Daoy (cell line): ENCODE measurements at places on chromosomes 5 and 9. TPM values are rescaled to one million over a fixed set of nuclear protein-coding genes. Genes with fewer than 3 reads are reported as not detected.

Gene SLC45A2
- not detected in 2 replicates for total RNA-seq

Gene BHMT
- not detected in 2 replicates for total RNA-seq

Gene SOHLH1
- 0.18 TPM in 1 of 2 replicates, not detected in the other for total RNA-seq

DNA sequence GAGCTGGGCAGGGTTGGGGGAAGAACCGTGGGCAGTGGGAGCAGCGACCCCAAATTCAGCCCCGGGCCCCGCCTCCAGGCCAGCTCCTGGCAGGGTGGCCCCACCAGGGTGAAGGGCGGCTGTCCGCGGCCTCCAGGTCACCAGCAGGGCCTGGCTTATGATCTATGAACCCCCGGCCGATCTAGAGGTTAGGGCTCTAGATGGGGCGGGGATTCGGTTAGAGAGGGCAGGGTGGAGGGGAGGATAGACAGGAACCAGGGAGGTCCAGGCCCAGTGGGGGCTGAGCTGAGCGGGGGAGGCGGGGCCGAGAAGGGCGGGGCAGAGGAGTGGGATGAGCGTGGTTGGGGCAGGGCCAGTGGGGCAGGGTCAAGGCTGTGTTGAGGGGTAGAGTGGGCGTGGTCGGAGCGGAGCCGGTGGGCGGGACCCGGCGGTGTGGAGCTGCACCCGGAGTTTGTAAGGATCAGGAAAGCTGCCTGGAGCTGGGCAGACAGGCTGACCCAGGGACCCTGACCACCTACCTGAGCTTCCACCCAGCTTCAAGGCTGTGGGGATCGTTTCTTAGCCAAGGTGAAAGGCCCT lies 29.3 kb upstream of the OBP2B start:
- peak; percentile 73 for DNase-seq

DNA sequence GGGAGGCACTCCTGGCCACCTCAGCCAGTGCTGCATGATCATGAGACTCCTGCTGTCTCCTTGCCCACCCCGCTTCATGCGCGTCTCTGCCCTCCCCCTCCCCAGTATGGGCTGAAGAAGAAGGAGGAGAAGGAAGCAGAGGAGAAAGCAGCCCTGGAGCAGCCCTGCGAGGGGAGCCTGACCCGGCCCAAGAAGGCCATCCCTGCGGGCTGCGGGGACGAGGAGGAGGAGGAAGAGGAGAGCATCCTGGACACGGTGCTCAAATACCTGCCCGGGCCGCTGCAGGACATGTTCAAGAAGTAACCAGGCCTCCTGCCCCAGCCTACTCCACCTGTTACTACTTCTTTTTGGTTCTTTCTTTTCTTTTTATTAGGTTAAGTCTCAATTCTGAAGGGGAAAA lies 8.4 kb downstream of the CPLX2 start:
- DNase-seq: no peak

DNA sequence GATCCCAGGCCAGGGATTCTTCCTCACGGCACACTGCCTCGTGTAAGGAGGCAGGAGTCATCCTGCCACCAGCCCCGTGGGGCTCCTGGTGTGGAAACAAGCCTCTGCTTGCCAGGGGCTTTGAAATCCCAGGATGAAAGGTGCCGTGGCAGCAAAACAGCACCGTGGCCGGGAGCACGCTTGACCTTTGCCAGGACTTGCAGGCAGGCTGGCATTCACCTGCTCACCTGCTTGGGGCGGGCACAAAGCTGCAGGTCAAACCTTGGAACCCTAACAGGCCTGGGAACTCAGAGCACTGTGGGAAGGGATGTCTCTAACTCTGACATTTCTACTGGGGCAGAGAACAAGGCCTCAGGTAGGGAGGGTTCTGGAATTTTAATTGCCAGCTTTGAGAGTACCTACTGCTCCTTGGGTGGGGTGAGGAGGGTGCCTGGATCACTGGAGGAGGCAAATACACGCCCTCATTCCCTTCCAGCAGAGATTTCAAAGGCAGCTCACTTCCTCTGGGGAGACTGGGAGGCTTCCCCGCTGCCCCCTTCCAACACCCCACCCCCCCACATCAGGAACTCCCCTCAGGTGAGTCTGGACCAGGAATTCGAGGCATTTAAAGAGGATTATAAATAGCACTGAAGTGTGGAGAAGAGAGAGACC lies 45.6 kb upstream of the STXBP1 start:
- peak; percentile 20 for DNase-seq

Gene ZDHHC11B
- total RNA-seq: under 0.01 TPM in 1 of 2 replicates, not detected in the other

DNA sequence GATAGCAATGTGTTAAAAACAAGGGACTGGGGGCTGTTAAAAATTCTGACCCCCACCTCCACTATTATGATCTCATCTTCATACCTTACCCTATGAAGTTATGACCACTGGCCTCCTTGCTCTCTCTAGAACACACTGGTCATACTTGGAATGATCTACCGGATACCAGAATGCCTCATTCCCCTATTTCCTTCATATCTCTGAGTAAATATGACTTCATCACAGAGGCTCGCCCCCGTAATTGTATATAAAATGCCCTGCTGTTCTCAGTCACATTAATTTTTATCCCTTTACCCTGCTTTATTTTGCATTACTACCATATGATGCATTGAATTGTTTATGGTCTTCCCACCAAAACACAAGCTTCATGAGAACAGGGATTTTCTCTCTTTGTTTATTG lies 29.2 kb downstream of the IZUMO3 start:
- no peak for DNase-seq

Gene TNFSF15
- under 0.01 TPM in 1 of 2 replicates, not detected in the other for total RNA-seq

GRCh38 chr5:17241635-17242034 lies 24.2 kb downstream of the BASP1 start:
- DNase-seq: no peak

GRCh38 chr5:172786736-172787462 lies 15.9 kb upstream of the DUSP1 start:
- no peak for DNase-seq

Gene ZBED3
- 1.3 and 4.1 TPM in 2 replicates for total RNA-seq

Gene COL23A1
- 21.7 and 27.1 TPM in 2 replicates for total RNA-seq

Gene BAG1
- total RNA-seq: 85.7 and 139 TPM in 2 replicates

Gene SLC26A2
- total RNA-seq: 9.3 and 11.1 TPM in 2 replicates

GRCh38 chr5:173456751-173457171 lies 128.5 kb upstream of the STC2 start:
- peak; percentile 95 for DNase-seq

Gene CACFD1
- 2.6 and 3.8 TPM in 2 replicates for total RNA-seq

DNA sequence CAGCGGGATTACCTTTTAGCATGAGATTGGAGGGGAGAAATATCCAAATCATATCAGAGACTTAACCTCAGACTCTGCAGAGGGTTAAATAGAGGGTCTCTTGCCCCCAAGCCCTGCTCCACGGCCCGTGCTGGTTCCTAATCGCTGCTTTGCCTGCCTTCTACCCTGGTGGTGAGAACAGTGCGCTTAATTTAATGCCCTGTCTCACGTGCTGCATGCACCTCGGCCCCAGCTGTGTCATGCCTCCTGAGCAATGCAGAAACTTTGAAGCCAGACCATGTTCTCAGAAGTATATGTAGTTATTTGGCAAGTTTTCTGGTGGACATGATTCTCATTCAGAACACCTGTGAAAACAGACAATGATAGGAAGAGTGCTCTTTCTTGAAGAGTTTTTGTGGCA lies 1.4 kb downstream of the OTULIN start:
- peak; percentile 28 for DNase-seq

GRCh38 chr5:135058331-135058732 lies 24.3 kb upstream of the PITX1 start:
- no peak for DNase-seq

DNA sequence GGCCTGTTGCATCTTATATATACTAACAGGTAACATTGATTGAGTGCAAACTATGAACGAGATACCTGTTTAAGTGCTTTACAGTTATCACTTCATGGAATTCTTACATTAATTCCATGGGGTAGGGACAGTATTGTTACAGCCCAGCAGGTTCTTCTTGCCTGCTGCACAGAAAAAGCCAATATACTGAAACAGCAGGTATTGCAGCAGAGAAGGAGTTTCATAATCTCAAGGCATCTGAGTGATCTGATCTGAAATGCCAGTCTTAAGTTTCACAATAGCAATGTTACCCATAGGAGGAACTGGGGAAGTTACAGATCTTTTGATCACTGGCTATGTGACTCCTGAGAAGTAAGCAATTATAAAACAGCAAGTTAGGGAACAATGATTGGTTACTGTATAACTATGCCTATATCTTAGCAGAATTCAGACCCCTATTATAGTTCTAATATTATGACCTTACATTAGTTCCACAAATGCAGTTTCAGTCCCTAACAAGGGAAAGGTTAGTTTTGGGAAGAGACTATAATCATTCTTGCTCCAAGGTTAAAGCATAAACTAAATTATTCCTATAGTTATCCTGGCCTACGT lies 126.5 kb upstream of the BNC2 start:
- no peak for DNase-seq

DNA sequence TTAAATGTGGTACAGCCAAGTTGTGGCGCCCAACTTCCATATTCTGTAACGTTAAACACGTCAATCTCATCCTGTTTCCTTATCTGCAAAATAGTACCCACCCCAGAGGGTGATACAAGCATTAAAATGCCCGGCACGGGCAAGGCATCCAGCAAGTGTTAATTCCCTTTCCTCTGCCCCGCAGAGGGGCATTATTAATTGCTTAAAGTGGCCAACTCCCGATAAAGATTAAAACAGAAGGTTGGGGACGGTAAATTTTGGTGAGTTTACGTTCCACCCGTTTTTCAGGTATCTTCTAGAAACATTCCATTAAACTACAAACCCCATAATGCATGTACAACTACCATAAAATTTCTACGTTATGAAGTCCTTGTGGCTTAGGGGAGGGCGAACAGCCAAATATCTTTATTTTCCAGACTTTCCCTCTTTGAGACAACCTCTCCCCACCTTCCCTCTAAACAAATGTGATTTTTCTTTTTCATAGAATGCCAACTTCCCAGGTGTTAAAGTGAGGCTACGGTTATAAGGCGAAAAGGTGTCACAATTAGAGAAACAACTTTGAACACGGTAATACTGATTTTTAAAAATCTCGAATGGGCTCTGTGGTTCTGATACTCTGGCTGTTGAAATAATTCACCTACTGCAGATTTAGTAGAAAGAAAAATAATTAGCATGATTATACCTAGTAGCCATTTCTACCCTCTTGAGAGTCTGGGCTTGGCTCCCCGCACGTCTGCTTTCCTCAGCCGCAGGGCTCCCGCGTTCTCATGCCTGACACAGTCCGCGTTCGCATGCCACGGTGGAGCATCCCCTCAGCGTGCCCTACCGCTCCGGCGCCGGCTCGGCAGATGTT lies 1.2 kb upstream of the GPBP1 start:
- peak; percentile 30 for DNase-seq

Gene ZNF782
- total RNA-seq: 1.9 and 2.1 TPM in 2 replicates

- DNase-seq: no peak
Observed at GRCh38 chr5:21802869-21803490, 1050.2 kb downstream of the CDH12 start.

Gene CARTPT
- total RNA-seq: not detected in 2 replicates

Gene PCDHGA10
- 0.06 and 0.30 TPM in 2 replicates for total RNA-seq

DNA sequence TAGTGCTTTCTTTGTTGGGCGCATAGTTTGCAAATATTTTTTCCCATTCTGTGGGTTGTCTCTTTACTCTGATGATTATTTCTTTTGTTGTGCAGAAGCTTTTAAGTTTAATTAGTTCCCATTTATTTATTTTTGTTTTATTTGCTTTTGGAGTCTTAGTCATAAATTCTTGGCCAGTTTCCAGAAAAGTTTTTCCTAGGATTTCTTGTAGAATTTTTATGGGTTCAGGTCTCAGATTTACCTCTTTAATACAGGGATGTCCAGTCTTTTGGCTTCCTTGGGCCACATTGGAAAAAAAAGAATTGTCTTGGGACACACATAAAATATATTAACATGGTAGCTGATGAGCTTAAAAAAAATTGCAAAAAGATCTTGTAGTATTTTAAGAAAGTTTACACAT lies 122.0 kb downstream of the WDR70 start:
- no peak for DNase-seq

DNA sequence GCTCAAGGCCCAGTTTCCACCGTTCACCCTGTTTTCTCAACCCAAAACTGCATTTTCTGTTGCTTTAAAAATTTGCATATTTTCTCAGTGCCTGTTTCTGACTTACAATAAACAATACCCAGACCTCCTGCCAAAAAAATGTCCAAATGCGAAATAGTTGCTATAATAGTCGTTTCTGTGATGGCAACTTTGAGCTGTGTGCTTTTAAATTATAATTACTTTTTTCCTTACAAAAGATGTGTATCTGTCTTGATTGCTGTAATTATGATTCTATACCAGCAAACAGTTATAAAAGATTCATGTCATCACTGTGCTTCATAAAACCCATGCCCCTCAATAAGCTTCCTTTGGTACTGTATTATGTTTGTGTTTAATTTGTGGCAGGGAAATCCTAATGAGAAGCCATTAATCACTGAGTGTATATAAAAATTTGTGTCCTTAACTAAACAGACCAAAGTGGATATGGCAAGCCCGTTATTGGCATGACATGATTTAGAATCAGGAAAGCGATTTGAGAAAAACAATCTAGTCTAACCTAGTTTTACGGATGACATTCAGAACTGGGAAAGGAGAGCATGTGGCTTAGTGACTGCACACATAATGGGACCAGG lies 5.4 kb upstream of the SLC1A3 start:
- no peak for DNase-seq

Gene MARCHF11
- total RNA-seq: not detected in 2 replicates

Gene C9
- not detected in 2 replicates for total RNA-seq

Gene AGPAT2
- total RNA-seq: 46.5 and 51.3 TPM in 2 replicates

DNA sequence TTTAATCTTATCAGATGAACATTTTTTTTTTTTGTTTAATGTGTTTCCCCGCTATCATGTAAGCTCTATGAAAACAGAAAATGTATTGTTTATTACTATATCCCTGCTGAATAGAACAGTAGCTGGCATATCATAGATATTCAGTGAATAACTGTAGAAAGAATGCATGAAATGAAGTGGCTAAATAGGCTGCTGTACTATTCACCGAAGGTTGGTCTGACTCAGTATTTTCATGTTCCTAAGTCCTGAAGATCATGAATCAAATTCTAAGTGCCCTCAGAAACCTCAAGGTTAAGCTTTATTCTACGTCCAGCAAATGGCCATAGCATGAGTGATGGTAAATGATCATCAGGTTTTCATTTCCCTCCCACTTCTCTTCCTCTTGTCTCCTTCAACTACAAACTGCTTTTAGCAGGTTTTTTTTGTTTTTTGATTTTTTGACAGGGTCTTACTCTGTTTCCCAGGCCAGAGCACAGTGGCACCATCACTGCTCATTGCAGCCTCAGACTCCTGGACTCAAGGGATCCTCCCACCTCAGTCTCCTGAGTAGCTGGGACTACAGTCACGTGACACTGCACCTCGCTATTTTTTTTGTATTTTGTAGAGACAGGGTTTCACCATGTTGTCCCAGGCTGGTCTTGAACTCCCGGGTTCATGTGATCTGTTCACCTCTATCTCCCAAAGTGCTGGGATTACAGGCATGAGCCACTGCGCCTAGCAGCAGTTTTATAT lies 19.1 kb upstream of the ZFAND5 start:
- peak; percentile 53 for DNase-seq

- DNase-seq: no peak
Observed at GRCh38 chr5:54610197-54610944, 92.8 kb downstream of the SNX18 start.

- no peak for DNase-seq
Observed at GRCh38 chr5:169827769-169828168, 152.5 kb downstream of the INSYN2B start.

DNA sequence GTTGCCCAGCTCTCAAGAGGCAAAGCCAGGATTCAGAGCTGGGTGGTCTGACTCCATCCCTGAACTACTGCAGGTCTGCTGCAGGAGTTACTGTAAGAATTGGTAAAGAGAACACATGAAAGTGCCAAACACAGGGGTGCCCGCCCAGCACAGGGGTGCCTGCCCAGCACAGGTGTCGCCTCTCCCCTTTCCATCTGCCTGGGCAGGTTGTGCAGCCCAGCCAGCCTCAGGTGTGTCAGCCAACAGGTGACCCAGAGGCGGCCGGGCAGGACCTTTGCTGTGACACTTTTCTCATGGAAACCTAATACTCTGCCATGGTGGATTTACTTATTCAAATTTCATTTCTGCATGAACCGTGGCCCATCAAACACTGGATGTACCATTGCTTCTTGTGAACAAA lies 289.7 kb upstream of the IRX4 start:
- DNase-seq: no peak
